ENCODE measurements at places on chromosomes 5 and 9.

DNA sequence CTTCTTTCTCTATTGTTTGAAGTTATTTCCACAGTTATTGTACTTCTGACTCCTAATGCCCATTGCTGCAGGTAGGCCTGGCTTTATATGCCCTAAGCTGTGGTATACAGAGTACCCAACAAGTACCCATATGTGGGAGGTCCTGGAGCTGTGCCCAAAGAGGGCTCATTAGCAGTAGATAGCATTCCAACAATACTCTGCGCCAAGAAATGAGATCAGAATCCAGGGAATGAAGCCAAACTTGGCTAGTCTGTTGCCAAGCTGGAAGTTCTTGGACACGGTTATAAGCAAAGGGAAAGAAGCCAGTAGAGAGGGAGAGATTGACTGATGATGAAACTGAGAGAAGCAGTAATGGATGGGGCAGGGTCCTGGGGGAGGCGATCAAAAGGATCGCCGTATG is 29.7 kb upstream of the FAM169A start:
- DNase-seq = no peak

GRCh38 chr5:31671339-31671741 is 32.4 kb downstream of the PDZD2 start:
- DNase-seq = no peak

GRCh38 chr5:149046196-149046829 is 16.5 kb downstream of the SH3TC2 start:
- no peak for DNase-seq

GRCh38 chr5:62498961-62499360 is 79.7 kb upstream of the LRRC70 start:
- no peak for DNase-seq

DNA sequence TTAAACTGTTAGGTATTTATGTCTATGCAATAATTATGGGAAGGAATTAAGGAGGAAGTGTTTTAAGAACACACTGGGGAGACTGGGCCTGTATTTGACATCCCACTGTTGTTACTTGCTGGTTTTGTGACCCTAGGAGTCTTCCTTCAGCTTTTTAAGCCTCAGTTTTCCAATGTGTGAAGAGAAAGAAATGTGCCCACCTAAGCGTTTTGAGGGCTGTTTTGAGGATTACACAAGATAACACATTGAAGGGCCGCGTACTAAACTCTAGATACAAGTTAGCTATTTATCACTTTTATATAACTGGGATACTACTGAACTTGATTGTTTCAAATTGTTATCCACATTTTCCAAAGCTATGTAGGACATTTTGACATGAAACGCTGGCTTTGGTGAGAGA is 72.5 kb downstream of the NPR3 start:
- no peak for DNase-seq

GRCh38 chr5:58378613-58379390 is 81.1 kb downstream of the PLK2 start:
- no peak for DNase-seq

- no peak for DNase-seq
These were observed 32.2 kb downstream of the CARD6 start for GRCh38 chr5:40873286-40873880.

DNA sequence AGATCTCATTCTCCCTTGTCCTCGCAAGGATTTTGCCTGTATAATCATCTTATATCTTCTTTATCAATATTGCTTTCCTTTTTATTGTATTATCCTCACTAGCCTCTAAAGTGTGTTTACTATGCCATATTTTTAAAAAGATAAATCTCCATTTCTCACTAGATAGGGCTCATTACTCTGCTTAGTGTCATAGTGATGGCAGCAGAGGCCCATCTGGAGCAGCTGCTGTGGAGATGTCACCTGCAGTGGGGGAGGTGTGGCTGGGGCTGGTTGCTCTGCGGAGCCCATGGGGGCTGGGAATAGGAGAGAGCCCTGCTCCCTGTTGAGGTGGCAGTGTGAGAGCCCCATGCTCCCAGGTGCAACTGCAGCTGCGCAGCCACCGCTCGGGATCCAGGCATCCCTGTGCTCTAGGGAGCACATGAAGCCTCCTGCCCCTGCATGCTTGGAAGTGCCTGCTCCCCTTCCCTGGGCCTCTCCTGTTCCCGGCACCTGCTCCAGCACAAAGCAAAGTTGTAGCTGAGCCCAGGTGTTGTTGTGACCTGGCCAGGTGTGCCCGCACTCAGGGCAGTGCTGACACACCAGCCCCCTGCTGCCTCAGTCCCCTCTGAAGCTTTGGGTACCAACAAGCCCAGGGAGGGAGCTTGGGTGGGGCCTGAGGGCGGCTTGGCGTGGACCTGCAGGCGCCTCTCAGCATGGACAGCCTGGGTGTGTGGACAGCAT is 144.6 kb upstream of the MRPS30 start:
- no peak for DNase-seq

DNA sequence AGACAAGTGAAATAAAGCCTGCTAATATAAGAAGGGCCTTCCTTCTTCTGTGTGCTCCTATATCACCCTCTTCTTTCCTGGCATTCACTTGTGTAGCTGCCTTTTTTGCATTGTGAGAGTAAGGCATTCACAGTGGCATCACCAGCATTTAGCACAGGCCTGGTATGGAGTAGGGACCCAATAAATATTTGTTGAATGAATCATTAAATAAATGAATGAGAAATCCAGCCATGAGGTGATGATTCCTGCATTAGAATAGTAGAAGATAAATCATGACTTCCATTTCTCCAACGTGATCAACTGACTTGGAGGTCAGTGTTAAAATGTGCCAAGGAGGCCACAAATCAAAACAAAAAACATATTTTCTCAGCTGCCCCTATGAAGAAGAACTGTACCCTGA is 3.9 kb downstream of the PLPPR1 start:
- no peak for DNase-seq

DNA sequence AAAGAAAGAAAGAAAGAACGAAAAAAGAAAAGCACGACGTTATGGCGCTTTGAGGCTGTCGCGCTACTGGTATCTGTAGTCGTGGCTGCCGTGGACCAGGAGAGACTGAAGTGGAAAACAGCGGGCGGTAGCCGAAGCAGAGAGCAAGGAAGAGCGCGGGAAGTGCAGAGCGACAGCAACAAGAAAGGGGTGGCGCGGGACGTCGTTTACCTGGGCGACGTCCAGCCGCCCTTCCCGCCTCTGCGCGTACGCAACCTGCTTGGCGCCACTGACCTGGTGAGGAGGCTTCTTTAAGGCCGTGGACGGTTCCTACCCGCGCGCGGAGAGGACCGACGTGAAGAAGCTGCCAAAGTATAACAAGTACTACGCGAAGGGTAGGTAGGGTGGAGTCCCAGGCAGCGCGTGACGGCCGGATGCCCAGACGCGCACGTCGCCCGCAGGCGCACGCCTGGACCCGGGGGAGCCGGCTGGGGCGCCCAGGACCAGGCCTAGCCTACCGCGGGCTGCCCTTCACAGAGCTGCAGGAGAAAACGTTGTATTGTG is 15.4 kb downstream of the CCL28 start:
- peak; percentile 66 for DNase-seq

DNA sequence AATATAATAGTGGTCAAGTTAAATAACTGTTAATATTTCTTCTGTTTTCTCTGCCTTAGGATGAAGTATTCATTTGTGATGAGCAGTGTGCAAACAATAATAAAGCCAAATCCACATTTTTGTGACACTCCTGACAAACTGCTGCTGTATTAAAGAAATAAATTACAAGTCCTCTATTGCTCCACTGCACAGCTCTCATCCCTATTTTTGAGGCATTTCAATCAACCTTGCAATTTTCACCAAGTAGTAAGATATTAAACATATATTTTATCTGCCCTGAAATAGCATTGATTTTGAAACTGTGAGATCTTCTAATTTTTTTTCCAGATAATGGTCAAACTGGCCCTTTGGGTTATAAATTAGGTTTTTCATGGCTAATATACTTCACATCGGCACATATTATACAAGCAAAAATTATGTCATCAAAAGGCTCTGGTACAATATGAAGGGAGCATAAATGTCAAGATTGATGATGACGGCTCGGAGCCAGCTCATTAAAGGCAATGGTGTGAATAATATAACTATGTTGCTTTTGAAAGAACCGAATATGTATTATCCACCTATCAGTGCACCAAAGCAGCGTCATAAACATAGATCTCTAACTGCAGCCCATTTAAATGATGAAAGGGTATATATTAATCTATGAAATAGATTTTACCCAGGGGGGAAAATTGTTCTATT is 764.9 kb downstream of the DNAH5 start:
- DNase-seq = no peak

Measured in T-helper 2 cell treated with Interferon-gamma antibody and Interleukin-4, amounts not matched to agents 5 μg/mL and 100 μg/mL, for 36 hours (primary cell).